ENCODE measurements at places on chromosomes 1 and 21.

DNA sequence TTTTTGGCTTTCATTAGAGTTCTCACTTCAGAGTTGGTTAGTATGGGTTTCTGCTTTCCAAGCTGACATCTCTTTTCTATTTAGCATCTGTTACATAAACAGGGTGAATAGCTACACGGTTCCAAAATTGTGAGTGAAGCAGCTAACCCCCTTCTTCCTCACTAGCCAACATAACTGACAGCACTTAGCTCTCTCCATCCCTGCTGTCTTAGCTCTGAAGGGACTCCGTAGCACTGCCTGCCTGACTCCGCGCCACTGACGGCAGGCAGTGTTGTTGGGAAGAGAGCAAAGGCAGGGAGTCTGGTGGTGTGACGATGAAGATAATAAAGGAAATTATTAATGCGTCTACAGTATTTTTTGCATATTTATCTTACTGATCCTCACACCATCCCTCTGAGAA lies 247.0 kb downstream of the PTBP2 start:
- no peak for DNase-seq

DNA sequence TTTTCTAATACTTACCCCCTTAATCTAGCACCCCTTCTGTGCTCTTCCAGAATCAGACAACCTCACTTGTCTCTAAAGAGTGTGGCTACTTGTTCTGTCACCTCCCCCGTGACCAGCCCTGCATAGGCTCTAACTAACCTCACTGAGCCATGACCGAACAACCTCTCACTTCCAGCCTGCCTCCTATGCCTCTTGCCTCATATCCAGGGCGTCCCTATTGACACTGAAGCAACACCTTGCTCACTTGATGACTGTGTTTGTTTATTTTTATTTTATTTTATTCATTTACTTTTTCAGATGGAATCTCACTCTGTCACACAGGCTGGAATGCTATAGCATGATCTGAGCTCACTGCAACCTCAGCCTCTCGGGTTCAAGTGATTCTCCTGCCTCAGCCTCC lies 235.1 kb upstream of the B3GALT2 start:
- DNase-seq, result no peak

GRCh38 chr21:25331286-25331685 lies 276.0 kb downstream of the MRPL39 start:
- DNase-seq, result no peak

DNA sequence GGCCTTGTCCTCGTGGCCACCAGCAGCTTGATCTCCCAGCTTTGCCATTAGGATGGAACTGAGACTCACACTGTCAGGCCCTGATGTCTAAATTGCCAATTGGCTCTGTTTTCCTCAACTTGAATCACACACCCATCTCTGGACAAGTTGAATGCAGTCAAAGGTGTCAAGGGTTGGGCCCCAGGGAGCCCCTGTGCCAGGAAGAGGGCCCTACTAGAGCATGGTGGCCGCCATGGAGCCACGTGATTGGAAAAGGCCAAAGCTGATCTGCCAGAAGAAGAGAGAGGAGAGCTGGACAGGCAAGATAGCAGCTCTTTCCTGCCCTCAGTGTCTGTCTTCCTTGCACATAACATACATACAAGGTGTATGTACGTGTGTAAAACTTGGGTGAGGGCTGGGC lies 54.9 kb upstream of the NEK2 start:
- DNase-seq, result no peak

DNA sequence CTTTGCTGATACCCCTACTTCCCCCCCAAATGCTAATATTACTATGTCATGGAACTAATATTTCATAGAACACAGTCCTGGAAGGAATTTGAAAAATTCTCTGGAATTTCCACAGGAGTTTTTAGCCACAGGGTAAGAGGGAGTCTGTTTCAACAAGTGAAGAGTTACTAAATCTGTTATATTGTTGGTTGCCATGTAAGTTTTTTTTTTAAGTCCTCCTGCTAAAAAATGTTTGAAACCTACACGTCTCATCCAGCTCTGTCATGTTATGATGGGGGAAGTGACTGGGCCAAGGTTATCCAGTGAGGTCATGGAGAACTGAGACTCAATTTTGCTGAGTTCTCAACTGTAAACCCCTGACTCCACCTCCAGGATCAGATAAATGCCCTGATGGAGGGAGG lies 60.8 kb upstream of the USP24 start:
- no peak for DNase-seq

DNA sequence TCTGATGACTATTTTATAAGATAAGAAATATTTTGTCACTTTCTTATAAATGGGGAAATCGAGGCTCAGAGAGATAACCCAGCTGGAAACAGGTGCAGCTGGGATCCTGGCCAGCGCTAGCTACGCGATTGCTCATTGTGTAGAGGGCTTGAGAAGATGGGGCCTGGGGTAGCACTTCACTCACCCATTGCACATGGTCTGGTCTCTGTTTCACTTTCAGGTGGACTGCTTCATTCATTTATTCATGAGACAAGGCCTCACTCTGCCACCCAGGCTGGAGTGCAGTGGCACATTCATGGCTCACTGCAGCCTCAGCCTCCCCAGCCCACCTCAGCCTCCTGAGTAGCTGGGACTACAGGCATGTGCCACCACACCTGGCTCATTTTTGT lies 23.8 kb downstream of the UBE4B start:
- no peak for DNase-seq

- DNase-seq, result no peak
These were observed 19.5 kb downstream of the SPATA17 start for GRCh38 chr1:217650674-217651073.

DNA sequence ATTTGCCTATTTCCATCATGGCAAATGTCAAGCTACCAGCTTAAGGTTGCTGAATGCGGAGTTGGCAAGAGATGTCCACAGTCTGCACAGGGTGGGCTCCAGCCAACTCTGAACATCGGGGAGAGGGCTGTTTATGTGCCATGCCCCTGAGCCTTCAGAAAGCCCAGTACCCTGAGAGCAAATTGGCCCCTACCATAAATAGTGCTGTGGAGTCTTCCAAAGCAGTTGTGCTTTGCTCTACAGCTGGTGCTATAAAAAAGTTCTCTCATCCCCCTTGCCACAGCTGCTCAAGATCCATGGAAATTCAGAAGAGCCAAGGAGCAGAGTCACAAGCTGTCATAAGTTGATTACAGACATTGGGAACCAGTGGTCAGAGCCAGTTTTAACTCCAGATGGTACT lies 85.6 kb upstream of the CLDN14 start:
- DNase-seq, result no peak

DNA sequence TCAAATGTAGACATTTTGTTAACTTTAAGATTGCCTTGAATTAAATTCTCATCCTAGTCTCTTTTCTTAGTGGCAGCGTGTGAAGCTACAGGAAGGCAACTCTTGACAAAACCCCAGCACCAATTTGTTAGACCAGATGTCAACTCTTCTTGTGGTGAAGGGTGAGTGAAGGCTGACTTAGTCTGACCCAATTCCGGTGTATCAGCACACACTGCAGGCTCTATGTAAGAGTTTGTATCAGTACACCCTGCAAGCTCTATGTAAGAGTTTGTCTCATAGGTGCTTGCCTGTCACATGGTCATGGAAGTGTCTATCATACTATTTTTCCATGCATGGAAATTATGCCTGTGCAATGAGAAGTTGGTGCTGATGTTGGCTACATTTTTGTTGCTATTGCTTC lies 16.8 kb downstream of the CR2 start:
- peak; percentile 37 for DNase-seq

DNA sequence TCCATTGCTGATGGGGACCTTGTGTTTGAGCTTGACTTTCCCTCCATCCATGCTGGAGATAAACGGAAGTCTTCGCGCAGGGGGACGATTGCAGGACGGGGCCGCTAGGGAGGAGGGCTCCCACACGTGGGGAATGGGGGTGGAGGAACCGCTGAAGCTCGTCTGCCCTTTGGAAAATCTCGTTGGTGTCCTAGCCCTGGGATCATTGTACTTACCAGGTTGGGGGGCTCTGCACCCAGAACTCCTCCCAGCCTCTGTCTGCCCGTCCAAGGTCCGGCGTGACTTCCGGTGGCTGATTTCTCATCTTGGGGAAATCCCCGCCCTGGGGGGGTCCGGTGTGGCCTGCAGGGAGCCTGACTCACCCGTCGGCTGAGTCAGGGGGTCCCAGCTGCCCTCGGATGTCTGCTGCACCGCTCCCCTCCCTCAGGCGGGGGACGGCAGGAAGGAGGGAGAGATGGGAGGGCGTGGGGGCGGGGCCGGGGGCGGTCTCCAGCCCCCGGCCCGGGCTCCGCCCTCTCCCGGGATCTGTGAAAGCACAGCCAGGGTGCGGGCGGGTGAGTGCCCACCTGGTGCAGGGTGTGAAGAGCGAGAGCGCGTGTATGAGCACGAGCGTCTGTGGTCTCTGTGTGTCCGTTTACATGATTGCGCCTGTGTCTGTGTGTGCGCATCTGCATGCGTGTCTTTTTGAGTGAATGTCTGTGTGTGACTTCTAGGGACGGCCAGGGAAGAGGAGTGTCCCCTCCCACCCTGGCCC lies 35.8 kb downstream of the PIK3CD start:
- peak; percentile 69 for DNase-seq

DNA sequence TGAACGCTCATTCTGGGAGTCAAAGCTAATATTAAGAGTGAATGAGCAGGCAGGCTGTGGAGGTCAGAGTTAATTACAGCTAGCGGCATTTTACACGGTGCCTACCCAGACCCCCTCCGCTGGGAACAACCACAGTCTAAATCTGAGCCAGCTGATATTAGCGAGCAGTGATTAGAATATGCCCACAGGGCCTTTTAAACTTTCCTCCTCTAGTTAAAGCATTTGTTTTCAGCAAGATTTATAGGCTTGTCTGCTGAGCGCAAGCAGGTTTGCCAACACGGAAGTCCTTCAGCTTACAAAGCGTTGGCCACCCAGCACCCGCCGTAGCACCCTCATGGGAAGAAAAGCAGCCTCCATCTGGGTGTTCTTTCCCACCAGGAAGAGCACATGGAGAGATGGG lies 72.1 kb downstream of the LMX1A start:
- DNase-seq, result no peak

GRCh38 chr1:208242941-208243526 lies 1.1 kb downstream of the PLXNA2 start:
- no peak for DNase-seq
